ENCODE measurements at places on chromosomes 1 and 21.

DNA sequence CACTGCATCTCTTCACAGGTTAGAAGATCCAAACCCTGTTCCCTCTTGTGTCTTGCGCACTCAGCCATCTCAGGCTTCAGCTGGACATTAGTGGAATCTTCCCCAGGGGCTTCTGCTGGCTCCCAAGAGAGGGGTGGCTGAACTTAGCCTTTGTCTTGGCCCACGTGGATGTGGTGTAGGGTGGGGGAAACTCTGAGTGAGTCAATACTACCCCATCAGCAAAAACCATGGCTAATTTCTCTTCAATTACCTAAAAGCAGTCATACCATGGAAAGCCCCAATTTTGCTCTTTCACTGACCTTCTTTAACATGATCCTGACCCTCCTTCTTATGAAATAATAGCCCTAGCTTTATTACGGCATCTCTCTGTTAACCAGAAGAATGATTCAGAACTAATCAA, 72.5 kb upstream of the RAB3GAP2 start:
- no peak for DNase-seq

- DNase-seq: no peak
Measured at GRCh38 chr1:170791941-170792340, 128.0 kb downstream of the PRRX1 start.

- no peak for DNase-seq
Measured at GRCh38 chr1:68954841-68955240, 458.0 kb upstream of the DEPDC1 start.

DNA sequence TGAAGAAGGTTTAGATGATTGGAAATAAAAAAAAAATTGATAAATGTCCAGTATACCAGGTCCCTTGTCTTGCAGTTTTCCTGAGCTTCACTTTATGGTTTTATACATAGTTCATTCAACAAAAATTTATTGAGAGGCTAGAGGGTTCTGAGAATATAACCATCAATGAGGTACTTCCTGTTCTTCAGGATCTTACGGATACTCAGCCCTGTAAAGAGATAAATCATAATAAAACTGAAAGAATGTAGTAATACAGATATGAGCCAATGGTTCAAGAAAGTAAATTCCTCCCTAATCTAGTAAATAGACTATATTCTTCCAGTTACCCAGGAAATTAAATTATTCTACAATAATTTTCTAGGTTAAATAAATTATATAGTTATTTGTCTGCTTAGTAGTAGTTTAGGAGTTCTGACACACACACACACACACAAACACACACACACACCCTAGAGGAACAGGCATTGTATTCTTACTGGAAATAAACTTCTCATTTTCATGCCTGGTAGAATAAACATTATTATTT, 70.4 kb upstream of the HMCN1 start:
- DNase-seq: no peak

DNA sequence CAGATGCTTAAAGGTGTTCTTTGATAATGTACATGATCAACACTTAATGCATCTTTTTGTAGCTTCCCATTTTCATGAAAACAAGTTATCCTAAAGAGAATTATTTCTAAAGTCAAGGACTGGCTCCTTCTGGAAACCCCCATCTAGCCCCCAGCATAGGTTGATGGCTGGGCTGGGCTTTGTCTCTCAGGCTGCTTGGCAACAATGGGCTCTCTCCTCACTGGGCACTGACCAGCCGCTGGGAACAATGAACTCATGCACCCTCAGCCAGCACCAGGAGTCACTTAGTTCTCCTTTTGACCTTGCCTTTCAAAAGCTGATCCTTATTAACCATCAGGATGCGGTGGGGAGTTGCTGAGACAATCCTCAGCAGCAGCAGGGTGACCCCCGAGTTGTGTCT, 293.0 kb upstream of the PLXNA2 start:
- DNase-seq: no peak

DNA sequence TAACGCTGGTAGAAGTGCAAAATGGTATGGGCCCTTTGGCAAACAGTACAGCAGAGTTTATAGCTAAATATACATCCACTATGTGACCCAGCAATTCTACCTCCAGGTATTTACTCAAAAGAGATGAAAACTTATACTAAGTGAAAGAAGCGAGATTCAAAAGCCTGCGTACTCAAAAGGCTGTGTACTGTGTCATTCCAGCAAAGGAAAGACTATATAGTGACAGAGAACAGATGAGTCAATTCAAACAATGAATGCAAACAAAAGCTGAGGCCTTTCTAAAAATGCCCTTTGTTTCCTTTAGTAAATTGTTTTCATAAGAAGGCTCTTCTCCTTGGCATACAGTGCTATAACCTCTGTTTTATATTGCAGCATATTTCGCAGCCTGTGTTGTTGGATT, 268.8 kb upstream of the CSF3R start:
- no peak for DNase-seq

- DNase-seq: no peak
Measured at GRCh38 chr1:206709772-206710459, 25.2 kb downstream of the MAPKAPK2 start.

DNA sequence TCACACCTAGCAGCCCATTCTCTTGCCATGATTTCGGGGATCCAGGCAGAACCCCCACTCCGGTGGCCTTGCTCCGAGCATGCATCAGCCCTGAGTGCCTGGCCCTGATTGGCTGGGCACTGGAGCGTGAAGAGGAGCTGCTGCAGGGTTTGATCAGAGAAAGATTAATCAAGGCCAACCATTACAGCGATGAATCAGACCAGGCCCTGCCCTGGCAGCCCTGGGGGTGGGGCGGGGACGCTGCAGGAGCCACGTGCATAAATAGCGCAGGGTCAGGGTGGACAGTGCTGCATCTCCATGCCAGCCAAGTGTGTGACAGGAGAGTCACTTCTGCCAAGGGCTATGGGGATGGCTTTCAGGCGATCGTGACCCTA, 3.4 kb upstream of the FAM131C start:
- DNase-seq: no peak

DNA sequence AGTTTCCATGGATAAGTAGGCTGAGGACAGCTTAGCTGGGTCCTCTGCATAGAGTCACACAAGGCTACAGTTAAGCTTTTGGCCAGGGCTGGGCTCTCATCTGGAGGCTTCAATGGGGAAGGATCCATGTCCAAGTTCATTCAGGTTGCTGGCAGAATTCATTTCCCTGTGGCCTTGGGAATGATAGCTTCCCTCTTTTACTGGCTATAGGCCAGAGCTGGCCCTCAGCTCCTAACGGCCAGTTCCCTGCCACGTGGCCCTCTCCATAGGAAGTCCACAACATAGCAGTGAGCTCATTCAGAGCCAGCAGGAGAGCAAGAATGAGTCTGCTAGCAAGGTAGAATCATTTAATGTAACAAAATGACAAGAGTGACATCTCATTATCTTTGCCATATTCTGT, 15.1 kb upstream of the PODN start:
- DNase-seq: no peak

GRCh38 chr1:203364806-203365205, 13.9 kb upstream of the FMOD start:
- DNase-seq: no peak

- DNase-seq: no peak
Measured at GRCh38 chr1:9267827-9268581, 24.7 kb upstream of the SPSB1 start.

- DNase-seq: no peak
Measured at GRCh38 chr1:64005801-64006200, 197.6 kb upstream of the UBE2U start.

DNA sequence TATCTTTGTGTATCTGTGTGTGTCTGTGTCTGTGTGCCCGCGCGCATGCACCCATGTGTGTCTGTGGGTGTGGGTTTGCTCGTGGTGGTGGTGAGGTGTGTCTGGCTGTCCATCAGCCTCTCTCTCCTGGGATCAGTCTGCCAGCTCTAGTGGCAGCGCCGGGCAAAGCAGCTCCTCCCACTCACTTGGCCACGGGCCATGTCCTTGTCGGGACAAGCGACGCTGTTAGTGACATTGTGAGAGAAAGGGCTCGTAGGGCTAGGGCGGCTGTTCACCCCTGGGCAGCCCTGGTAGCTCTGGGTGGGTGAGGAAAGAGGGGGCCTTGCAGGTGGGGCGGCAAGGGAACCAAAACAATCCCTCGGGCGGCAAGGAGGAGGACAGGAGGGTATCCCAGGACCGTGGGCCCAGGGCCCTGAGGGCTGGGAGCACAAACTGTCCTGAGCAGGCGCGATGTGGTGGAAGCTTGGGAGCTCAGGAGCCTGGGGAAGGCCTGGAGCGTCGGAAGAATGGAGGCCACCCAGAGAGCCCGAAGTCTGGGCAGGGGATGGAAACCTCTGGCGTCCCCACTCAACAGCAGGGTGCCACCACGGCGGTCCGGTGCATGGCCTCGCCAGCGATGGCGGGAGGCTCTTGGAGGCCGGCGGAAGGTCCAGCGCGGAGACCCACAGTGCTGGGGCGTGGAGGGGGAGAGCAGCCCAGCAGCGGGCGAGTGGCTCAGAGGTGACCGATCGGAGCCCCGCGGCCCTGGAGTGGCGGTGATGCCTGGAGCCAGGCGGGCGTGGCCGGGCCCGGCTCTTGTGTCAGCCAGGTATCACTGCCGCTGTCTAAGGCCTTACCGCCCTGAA, 140.5 kb downstream of the LIPI start:
- no peak for DNase-seq

DNA sequence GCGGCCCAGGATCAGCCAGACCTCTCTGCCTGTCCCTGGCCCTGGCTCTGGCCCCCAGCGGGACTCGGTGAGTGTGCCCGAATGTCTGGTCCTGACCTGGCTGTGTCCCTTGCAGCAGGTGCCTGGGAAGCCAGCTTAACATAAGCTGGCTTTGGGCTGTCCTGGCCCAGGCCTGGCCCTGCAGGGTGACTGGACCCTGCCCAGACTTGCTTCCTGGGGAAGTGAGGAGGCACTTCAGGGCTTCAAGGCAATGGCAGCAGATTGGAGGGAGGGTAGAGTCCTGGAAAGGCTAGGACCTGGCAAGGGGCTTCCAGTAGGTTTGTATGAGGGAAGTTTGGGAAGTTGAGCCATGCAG, 16.4 kb downstream of the RPS6KA1 start:
- DNase-seq: no peak

DNA sequence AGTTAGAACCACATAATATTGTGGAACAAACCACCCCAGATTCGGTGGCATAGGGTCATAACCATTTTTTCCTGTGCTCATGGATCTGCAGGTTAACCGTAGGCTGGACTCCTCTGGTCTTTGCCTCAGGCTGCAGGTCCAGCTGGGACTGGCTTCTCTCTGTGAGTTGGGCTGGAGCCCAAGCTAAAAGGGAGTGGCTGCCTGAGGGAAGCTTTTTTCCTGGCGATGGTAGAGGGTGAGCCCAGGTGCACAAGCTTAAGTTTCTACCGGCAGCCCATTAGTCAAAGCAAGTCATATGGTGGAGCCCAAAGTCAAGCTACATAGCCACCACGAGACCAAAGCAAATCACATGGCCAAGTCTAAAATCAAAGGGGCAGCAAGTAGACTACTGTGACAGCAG, 13.8 kb downstream of the EPHX4 start:
- DNase-seq: no peak

DNA sequence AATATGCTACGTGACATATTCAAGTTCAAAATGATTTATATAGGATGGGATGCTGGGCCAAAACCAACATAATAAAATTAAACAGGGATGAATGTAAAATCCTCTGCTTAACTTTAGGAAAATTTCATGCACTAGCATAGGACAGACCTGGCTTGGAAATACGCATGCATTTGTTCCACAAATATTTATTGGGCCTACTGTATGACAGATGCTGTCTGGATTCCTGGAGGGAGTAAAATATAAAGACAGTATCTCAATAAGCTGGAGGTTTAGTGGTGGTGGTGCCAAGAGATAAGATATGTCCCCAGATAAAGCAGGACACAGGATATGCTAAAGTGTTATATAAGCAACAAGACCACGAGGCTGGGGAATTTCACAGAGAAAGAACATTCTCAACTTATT, 15.1 kb downstream of the RCSD1 start:
- DNase-seq: no peak

DNA sequence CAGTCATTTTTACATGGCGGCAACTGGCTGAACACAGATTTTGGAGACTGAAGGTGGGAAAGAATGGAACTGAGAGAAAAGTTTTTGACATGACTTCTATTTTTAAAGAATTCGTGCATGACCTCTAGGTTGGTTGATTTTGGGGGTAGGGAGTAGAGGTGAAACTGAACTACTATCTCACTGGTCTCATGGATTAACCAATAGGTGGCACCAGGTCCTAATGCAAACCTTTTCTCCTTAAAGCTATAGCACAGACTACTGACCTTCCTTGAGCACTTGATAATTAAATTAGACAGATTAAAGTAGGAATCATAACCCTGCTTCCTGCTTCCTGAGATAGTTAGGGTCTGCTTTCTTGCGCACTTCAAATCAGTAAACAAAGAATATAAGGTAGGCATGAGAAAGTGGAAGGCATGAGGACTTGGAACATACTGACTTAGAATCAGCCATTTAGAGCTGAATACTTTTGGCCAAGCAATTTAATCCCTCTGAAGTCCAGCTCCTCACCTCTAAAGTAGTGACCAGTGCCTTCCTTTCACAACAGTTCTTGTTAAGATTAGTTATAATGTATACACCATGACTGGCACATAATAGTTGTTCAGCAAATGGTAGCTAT, 206.0 kb downstream of the CENPF start:
- no peak for DNase-seq

- no peak for DNase-seq
Measured at GRCh38 chr1:95547005-95547404, 313.0 kb downstream of the RWDD3 start.

DNA sequence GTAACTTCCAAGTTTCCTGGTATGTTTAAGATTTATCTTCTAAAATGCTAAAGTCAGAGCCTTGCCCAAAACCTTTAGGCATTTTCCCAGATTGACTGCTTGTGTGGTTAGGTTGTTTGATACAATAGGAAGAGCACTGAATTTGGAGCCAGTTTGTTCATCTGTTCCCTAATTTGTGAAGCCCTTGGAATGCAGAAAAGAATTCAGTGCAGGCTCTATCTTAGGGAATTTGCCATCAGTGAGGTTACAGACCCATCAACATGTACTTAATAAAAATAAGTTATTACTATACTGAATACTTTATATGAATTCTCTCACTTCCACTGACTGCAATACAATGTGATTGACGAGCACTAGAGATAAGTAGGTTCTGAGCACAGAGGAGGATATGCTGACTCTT, 120.2 kb downstream of the PIK3R3 start:
- DNase-seq: no peak

GRCh38 chr1:9019896-9020295, 6.3 kb downstream of the SLC2A7 start:
- DNase-seq: no peak

DNA sequence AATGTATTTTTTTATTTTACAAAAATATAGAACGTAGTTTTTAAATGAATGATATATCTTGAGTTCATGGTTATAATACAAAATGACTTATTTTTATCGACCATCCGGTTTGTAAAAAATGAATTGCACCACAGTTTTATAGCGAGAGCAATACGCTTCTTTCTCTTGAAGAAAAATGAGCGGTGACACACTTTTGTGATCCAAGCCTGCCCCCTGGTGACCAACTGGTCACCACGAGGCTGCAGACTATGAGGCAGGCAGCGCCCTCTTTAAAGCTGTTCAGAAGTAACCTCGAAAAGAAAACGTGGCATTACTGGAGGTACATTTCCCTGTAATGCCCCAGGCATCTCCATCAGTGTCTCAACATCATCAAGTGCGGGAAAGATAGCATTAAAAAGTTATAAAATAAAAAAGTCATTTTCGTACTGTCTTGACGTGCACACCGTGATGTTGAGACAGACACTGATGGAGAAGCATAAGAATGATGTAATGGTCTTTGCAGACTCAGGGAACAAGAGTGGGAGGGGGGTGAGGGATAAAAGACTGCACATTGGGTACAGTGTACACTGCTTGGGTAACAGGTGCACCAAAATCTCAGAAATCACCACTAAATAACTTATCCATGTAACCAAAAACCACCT, 734.2 kb upstream of the ADAMTS5 start:
- peak; percentile 43 for DNase-seq

- no peak for DNase-seq
Measured at GRCh38 chr1:37306461-37306860, 167.9 kb upstream of the ZC3H12A start.

Measured in stimulated activated CD4-positive, alpha-beta T cell treated with anti-CD3 and anti-CD28 coated beads, Interleukin-4, amount 100 ng/mL, for 1 hour (primary cell).